Pancreas (tissue), 10 donors: ENCODE measurements at places on chromosomes 5 and 9. TPM values are rescaled to one million over a fixed set of nuclear protein-coding genes. Genes with fewer than 3 reads are reported as not detected.

The GAPT gene
- total RNA-seq, result not detected

The SAXO1 gene
- total RNA-seq, result 0.08 TPM

The PAEP gene
- not detected for total RNA-seq

DNA sequence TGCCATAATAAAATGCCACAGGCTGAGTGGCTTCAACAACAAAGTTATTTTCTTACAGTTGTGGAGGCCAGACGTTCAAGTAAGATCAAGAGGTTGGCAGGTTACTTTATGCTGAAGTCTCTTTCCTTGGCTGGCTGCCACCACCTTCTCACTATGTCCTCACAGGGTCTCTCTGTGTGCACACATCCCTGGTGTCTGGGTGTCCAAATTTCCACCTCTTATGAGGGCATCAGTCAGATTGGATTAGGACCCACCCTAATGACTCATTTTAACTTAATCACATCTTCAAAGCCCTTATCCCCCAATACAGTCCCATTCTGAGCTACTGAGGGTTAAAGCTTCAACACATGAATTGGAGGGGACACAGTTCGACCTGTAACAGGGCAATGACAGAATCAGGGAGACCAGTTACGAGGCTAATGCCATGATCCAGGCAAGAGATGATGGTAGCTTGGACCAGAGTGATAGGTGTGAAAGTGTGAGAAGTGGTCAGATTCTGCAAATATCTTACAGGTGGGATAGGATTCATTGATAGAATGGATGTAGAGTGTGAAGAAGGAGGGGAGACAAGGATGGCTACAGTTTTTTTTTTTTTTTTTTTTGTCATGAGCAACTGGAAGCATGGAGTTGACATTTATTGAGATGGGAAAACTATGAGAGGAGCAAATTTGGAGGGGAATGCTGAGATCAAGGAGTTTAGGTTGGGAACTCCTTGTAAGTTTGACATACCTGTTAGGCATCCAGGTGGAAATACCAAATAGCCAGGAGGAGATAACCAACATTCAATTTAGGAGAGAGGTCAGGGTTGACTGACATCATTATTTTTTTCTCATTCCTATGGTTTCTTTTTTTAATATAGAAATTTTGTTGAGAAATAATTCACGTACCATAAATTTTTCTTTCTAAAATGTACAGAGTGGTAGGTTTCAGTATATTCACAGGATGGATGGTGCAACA lies 39.6 kb upstream of the FGF1 start:
- DNase-seq, result no peak

GRCh38 chr9:15977438-15977837 lies 424.6 kb downstream of the CCDC171 start:
- DNase-seq, result no peak

- peak; percentile 40 for DNase-seq
These were observed 59.4 kb upstream of the RAPGEF1 start for GRCh38 chr9:131799177-131799823.

DNA sequence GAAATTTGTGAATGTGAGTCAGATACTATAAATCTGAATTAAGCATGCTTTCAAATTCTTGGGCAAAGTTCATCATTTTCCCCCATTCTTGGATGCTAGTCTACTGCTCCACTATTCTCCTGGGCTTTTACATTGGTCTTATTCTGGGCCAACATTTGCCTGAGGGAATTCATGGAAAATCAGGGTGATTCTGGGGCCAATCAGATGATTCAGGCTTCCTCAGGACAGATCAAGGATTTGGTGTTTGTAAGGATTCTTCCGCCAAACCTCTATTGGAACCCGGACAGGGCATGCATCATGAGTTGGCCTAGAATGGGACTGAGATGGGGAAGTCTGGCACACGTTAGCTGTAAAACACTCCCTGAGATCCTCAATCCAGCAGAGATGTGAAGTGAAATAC lies 113.8 kb downstream of the MEF2C start:
- no peak for DNase-seq

- DNase-seq, result no peak
These were observed 139.9 kb downstream of the PALM2AKAP2 start for GRCh38 chr9:109919736-109920408.

DNA sequence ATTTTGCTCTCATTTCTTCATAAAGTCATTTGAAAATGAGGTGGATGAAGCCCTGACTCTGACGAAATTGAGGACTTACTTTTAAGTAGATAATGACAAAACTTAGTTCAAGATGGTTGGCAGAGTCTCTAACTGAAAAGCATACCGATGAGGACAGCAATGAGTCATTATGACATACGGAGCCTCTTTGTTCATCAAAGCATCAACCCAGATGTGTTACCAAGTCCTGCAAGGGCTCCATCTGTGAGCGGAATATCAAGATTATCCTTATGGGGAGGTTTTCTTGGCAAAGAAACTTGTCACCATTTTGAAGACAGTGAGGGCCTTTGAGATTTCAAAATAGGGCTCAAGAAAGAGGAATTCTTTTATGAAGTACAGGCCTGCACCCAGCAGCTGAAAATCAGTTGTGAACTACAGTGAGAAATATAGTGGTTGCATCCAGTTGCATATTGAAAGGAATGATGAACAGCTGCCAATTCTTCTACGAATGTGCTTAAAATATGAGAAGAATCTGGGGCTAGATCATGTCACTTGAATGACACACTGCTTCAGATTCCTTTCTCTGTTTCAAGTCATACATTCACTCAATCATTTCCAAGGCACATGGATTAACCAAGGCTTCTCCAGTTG lies 86.6 kb upstream of the SLC24A2 start:
- DNase-seq, result no peak

DNA sequence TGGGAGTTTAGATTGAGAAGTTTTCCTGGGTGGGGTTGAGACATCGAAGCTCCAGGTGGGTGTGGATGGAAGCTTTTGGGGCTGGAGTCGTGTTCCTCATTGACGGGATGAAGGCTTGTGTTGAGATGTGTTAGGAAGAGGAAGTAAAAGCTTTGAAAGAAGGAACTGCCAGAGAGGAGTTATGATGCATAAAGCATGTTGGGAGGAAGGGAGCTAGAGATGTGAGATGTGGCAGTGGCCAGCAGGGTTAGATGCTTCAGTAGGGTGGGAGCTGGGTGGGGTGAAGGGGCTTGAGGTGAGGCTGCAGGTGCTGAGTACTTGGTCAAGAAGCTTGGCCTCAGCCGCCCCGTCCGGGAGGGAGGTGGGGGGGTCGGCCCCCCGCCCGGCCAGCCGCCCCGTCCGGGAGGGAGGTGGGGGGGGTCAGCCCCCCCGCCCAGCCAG lies 56.7 kb downstream of the HSPA4 start:
- DNase-seq, result no peak

DNA sequence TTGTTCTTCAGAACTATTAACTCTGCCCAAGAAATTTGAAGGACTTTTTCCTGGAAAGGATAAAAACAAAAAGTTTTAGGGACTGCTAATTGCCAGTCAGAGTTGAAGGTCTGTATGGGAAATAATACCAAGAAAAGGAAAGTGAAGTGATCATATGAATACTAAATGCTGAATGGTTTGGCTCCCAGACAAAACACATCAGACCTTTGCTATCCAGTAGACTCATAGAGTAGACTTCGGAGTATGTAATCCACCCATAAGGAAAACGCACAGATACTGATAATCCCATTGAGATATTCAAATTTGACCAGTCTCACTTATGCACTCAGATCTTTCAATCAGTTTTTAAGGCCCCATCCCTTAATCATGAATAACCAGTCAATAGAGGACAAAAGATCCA lies 319.0 kb upstream of the PTGER4 start:
- no peak for DNase-seq

DNA sequence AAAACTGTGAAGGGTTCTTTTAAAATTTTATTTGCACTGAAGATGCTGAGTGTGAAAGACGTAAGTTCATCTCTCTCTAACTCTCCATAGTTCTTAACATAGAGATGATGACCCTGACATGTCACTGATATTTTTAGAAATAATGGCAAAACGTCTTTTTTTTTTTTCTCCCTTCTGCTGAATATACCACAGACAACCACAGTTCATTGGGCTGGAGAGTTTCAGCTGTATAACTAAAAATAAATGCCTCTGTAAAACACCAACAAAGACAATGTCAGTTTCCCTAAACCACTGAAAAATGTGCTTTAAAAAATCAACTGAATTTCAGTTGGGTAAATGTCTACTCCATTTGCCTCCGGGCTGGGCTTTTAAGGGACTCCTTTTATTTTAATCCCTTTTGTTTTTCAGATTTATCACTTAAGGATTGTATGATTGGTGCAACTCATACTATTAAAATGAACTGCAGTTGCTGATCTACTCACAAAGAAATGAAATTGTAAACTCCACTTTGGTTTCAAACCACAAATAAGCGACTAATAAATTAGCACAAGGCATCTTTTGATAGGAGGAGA lies 830.9 kb upstream of the WWC1 start:
- DNase-seq, result no peak

- DNase-seq, result no peak
These were observed 18.7 kb downstream of the LCP2 start for GRCh38 chr5:170278611-170279458.

GRCh38 chr9:136024696-136025316 lies 63.6 kb upstream of the UBAC1 start:
- DNase-seq, result no peak
